ENCODE measurements at places on chromosomes 1 and 21. TPM values are rescaled to one million over a fixed set of nuclear protein-coding genes. Genes with fewer than 3 reads are reported as not detected.

- peaks cover 50% of the 10 kb centered on the region for H3K27me3 ChIP-seq
Measured at GRCh38 chr21:37916310-37917051, at the start of gene KCNJ6. Gene KCNJ6, minus strand, starts transcription at chr21:37916457. Its CDS starts 75,775 bp downstream, at chr21:37840682.

GRCh38 chr1:68378296-68379084, 71.3 kb downstream of the RPE65 start:
- no peaks in the 10 kb centered on the region for H3K27me3 ChIP-seq
- no peak overlapping the region for H3K4me3 ChIP-seq
- no peak for DNase-seq
- H3K36me3 ChIP-seq, result no peaks in the 10 kb centered on the region
- H3K4me1 ChIP-seq, result no peaks in the 10 kb centered on the region

GRCh38 chr1:21337928-21338572, 47.8 kb upstream of the ECE1 start:
- DNase-seq, result no peak
- peaks cover 93% of the 10 kb centered on the region for H3K4me1 ChIP-seq
- no peaks in the 10 kb centered on the region for H3K27me3 ChIP-seq
- H3K36me3 ChIP-seq, result peaks cover 41% of the 10 kb centered on the region
- H3K4me3 ChIP-seq, result no peak overlapping the region

GRCh38 chr1:22117851-22118250, 25.0 kb downstream of the WNT4 start:
- no peaks in the 10 kb centered on the region for H3K27me3 ChIP-seq
- no peak overlapping the region for H3K4me3 ChIP-seq
- H3K36me3 ChIP-seq, result peaks cover 12% of the 10 kb centered on the region
- DNase-seq, result no peak
- peaks cover 18% of the 10 kb centered on the region for H3K4me1 ChIP-seq
- H3K27ac ChIP-seq, result peak overlapping the region; percentile 40

GRCh38 chr1:151594143-151594625, 17.7 kb upstream of the SNX27 start:
- peak; percentile 94 for DNase-seq
- peaks cover 6% of the 10 kb centered on the region for H3K4me1 ChIP-seq
- H3K27ac ChIP-seq, result no peak overlapping the region
- H3K36me3 ChIP-seq, result no peaks in the 10 kb centered on the region

DNA sequence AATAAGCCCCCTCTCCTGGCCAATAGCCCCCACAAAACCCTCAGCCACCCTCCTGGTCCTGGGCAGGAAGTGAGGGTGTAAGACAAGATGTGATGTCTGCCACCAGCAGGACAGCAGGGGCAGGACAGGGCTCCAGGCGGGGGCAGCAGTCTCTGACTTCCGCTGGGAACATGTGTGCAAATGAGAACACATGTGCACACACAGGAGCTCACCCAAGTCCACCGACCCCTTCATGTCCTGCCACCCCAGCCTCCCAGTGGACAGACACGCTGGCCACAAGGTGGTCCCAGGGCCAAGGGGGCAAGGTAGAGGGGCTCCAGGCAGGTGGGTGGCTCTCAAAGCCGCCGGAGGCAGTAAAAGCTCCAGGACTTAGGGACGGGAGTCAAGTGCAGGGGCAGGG, 60.1 kb downstream of the KCNAB2 start:
- no peaks in the 10 kb centered on the region for H3K36me3 ChIP-seq
- no peak overlapping the region for H3K4me3 ChIP-seq
- no peaks in the 10 kb centered on the region for H3K4me1 ChIP-seq
- peak; percentile 2 for DNase-seq
- peaks cover 16% of the 10 kb centered on the region for H3K27me3 ChIP-seq

- H3K4me1 ChIP-seq, result no peaks in the 10 kb centered on the region
- no peak overlapping the region for H3K27ac ChIP-seq
- no peaks in the 10 kb centered on the region for H3K27me3 ChIP-seq
- H3K36me3 ChIP-seq, result no peaks in the 10 kb centered on the region
- no peak for DNase-seq
- no peak overlapping the region for H3K4me3 ChIP-seq
Measured at GRCh38 chr1:154798645-154799044, 71.4 kb downstream of the KCNN3 start.

DNA sequence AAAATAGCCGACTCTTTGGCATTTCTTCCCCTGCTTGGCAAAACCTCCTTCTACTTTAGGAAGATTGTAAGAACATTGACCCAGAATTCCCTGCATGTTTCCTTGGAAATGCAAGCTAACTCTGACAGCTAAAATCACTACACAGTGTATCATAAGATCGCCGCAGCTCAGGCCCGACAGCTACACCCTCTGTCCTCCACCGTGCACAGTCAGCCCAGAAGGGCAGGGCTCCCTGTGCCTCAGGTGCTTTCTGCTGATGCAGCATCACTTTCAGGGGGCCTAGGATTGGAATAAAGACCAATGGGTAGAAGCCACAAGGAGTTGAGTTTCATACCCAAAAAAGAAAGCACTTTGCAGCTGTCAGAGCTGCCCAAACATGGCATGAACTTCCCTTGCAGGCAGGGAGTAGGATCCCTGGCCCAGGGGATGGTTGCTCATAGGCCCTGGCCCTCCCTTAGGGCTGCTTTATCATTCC, 145.3 kb downstream of the SEC16B start:
- H3K27me3 ChIP-seq, result no peaks in the 10 kb centered on the region
- H3K4me1 ChIP-seq, result no peaks in the 10 kb centered on the region

GRCh38 chr1:212827831-212828278, 19.6 kb downstream of the SPATA45 start:
- H3K4me1 ChIP-seq, result no peaks in the 10 kb centered on the region
- H3K27ac ChIP-seq, result no peak overlapping the region
- peaks cover 5% of the 10 kb centered on the region for H3K27me3 ChIP-seq
- peaks cover 11% of the 10 kb centered on the region for H3K36me3 ChIP-seq
- no peak overlapping the region for H3K4me3 ChIP-seq

- H3K4me1 ChIP-seq, result peaks cover 59% of the 10 kb centered on the region
- H3K4me3 ChIP-seq, result no peak overlapping the region
- no peaks in the 10 kb centered on the region for H3K27me3 ChIP-seq
- peak overlapping the region; percentile 75 for H3K27ac ChIP-seq
- no peak for DNase-seq
Measured at GRCh38 chr1:234969011-234969441, 159.6 kb downstream of the TOMM20 start.

DNA sequence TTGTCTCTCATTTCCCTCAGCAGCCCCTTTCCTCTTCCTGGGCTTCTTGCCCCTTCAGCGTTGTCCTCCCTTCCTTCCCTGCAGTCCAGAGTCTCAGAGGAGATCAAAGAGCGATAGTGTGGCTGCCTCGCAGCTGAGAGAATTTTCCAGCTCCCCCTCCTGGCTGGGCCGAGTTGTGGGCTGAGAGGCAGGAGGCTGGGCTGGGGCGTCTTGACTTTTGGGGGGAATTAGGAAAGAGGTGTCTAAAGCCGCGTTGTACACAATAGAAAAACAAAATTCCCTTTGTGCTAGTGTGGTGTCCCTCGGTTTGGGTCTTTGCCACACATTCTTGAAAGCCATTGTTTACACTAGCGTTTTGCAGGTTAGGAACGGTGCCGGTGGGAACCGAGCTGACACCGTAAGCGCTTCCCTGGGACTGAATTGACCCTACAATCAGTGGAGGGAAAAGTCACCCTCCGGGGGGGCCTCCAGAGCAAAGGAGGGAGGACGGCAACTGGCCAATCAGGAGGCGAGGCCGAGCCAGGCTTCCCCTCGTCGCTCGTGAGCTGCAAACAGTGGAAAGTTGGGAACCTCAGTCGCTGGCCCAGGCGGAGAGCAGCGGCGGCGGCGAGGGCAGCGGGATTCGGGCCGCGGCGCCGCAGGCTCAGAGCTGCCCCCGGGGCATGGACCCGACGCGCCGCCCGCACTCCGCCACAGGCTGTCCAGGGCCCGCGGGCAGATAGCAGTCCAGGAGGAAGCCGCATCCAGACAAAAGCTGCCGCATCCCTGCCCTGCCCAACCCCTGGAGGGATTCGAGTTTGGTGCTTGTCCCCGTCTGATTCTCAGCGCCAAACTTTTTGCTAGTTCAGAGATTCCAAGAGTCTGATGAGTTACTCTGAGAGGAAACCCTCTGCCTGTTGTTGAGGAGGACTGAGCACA, at the start of gene HMCN1:
TSS of gene HMCN1 (plus strand) at position 574 of the 918 bp plus-strand sequence. CDS start 389 bp downstream, outside the sequence.
- H3K27ac ChIP-seq, result no peak within 1 kb of the TSS
- peaks cover 13% of the 10 kb centered on the region for H3K4me1 ChIP-seq
- peak; percentile 7 for DNase-seq

DNA sequence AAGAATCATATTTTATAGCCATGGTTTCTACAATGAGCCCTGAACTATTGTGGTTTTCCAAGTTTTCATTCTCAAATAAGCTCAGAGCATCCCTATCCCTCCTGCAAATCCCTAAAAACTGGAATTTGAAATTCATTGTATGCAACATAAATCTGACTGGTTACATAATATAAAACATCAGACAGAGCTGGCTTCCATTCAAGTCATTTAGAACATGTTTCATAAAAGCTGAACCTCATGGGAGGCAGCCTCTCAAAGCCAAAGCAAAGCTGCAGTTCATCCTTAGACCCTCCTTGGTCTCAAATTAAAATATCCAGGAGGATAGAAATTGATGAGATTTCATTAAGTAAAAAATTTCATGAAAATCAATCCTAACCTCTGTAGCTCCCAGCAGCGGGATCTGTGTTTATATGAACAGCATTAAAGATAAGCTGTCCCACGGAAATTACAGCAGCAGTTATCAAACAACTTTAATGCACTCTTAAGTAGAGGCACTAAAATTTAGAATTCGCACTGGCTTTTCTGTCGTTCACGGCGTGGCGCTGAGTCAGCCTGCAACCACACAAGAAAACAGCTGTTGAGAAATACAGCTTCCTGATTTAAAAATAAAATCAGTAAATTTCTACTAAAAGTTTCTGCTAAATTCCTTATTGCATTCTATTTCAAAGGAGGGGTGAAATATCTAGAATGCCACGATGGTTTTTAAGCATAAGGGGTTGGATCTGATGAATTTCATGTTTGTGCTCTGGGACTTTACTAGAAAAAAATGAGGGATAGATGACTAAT, 99.9 kb upstream of the TIAM1 start:
- H3K4me1 ChIP-seq, result peaks cover 41% of the 10 kb centered on the region
- no peak overlapping the region for H3K27ac ChIP-seq
- peak; percentile 41 for DNase-seq
- no peaks in the 10 kb centered on the region for H3K27me3 ChIP-seq
- H3K4me3 ChIP-seq, result no peak overlapping the region

The AMY1B gene
- total RNA-seq, result not detected

The POLR3GL gene
- total RNA-seq, result 23.3 TPM

The SEMA4A gene
- 23.8 TPM for total RNA-seq

The UAP1 gene
- 40.6 TPM for total RNA-seq

The C8B gene
- total RNA-seq, result not detected

The SLX9 gene
- 76.0 TPM for total RNA-seq

The MPL gene
- total RNA-seq, result not detected

The ENAH gene
- 0.65 TPM for total RNA-seq
